ENCODE measurements at places on chromosomes 2 and 18.
A peak's percentile ranks its signal among the peaks of the same experiment; 100 is the strongest.

DNA sequence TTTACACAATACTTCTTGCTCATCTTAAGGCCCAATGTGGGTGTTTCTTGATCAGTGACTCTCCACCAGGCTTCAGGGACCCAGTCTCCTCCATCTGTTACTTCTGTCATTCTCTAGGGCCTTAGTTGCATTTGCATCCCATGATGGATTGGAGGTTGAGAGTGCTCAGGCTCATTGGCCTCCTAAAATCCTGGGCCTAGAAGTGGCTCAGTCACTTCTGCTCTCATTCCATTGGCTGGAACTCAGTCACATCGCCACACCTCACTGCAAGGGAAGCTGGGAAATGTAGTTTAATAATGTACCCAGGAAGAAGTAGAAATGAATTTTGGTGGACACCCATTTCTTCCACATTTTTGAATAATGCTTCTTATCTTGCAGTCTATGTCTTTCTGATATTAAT lies 223.5 kb downstream of the HRH4 start:
- DNase-seq, result no peak

DNA sequence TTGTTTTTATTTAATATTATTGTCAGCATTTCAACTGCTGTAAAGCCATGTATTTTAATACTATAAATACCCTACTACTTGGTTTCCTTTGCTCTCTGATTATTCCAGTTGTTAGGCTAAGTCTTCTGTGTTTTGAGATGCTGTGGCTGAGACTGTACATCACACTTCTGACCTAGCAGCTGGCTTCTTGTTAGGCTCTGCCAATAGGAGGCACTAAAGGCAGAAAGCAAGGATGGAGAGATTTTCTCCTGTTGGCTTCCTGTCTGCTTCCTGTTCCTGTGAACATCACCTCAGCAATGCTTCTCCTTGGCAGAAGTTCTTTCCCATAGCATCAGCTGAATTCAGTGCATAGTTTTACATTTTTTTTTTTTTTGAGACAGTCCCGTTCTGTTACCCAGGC lies 68.3 kb upstream of the YPEL5 start:
- no peak for DNase-seq

- DNase-seq, result no peak
Measured at GRCh38 chr2:62803961-62804360, 98.4 kb downstream of the EHBP1 start.

- peak; percentile 79 for DNase-seq
Measured at GRCh38 chr2:120318626-120319025, 27.3 kb upstream of the INHBB start.

DNA sequence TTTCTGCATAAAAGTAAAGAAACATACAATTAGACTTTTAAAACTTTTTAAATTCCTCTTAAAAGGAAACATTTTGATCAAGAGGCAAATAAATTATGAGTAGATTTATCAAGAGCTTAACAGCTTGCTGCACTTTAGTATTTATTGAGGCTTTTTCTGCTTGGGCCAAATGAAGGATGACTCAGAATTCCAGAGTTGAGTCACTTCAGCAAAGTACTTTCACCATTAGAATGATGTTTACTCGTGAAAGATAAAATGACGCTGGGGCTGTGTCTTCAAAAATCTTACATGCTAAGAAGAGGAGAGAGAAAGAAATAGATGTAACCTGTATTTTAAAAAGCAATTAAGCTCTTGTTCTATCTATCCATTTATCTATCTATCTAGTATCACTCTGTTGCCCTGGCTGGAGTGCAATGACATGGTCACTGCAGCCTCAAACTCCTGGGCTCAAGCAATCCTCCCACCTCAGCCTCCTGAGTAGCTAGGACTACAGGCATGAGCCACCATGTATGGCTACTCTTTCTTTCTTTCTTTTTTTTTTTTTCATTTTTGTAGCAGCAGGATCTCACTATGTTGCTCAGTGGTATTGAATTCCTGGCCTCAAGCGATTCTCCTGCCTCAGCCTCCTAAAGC lies 75.3 kb upstream of the RIOK3 start:
- DNase-seq, result no peak
